Fibroblast of upper back skin (primary cell): ENCODE measurements at places on chromosomes 3 and 15.

- no peak for DNase-seq
Observed at GRCh38 chr15:96672629-96673028, 342.1 kb downstream of the NR2F2 start.

- DNase-seq, result no peak
Observed at GRCh38 chr3:43181202-43181821, 75.4 kb upstream of the POMGNT2 start.

GRCh38 chr3:175748087-175748730 is 889.1 kb downstream of the NAALADL2 start:
- peak; percentile 34 for DNase-seq

GRCh38 chr3:139222100-139222657 is 121.6 kb upstream of the MRPS22 start:
- DNase-seq, result no peak

- no peak for DNase-seq
Observed at GRCh38 chr3:150073513-150073912, 102.8 kb upstream of the PFN2 start.

GRCh38 chr3:142888099-142888480 is 793 bp downstream of the PCOLCE2 start:
- DNase-seq, result peak; percentile 43

GRCh38 chr3:64571982-64572381 is 115.8 kb downstream of the ADAMTS9 start:
- DNase-seq, result no peak

DNA sequence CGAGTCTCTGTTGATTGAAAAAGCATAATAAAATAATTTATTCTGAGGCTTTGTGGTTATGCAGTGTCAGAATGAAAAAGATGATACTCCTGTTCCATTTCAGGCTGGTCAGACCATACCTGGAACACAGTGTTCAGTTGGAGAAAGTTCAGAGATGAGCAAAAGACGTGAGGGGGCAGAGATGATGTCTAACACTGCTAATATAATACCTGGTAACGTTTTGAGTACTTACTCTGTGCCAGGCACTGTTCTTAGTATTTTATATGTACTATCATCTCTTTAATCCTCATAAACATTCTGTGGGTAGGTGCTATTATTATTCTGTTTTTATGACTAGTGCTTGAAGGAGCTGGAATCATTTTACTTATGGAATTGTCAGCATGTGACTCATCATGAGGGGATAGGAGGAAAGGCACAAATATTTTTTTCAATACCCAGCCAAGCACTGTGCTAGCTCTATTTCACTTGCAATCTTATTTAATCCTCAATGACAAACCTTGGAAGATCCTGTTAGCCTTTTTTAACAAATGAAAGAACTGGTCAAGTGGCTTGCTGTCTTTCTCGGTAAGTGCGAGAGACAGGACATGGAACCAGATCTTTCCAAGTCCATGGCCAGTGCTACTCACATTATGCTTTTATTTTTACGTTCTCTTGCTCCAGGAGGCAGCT is 31.8 kb downstream of the IQGAP1 start:
- DNase-seq, result peak; percentile 89

DNA sequence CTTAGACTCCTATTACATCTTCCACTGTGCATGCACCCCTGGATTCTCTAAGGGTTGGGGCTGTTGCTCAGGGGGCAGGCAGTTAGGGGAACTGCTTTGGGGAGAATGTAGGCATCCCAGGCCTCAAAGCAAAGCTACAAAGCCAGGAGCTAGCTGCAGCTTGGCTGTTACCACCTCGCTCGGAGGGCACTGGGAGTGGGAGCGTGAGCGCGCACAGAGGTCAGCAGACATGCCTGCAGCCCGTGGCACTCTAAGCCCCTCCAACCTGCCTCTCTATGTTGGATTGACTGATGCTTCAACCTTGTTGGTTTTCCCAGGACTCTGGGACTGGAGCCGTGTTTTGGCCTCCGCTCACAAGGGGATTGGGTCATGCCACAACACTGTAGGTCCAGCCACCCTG is 69.8 kb downstream of the CPN2 start:
- DNase-seq, result no peak
